ENCODE measurements at places on chromosomes 11 and 22. TPM values are rescaled to one million over a fixed set of nuclear protein-coding genes. Genes with fewer than 3 reads are reported as not detected.

- DNase-seq: no peak
Observed at GRCh38 chr11:127252321-127252720, 251.8 kb upstream of the KIRREL3 start.

- no peak for DNase-seq
Observed at GRCh38 chr22:41647771-41648170, 26.7 kb downstream of the XRCC6 start.

DNA sequence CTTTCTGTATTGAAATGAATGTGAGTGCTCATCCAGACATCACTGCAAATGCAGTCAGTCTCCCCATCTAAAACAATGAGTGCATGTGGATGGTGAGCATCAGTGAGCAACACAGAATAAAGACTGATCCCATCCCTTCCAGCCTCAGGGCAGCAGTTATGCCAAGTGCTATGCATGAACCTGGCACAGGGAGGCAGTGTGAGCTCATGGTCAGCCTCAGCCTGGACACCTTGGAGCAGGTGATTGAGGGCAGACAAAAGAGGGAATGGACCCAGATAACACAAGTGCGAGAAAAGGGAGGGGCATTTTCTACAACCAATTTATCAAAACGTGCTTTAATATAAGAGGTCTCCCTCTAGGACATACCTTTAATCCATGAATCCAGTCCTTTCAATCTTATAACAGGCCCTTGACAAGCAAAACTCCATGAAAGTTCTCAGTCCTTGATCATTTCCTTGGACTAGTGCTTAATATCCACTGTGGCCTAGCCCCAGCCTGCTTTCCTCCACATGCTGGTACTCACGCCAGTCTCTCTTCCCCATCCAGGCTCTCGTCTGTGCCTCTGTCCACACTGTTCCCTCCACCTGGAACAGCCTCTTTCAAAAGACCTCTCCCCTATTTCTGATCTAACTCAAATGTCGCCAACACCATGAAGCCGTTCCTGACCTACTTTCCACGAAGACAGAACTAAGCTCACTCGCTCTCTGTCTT is 50.5 kb upstream of the LRRC55 start:
- DNase-seq: peak; percentile 29

GRCh38 chr11:75894036-75894585 is 79.1 kb downstream of the UVRAG start:
- DNase-seq: no peak

- no peak for DNase-seq
Observed at GRCh38 chr22:42155053-42155543, 24.5 kb upstream of the CYP2D6 start.

- no peak for DNase-seq
Observed at GRCh38 chr11:31141789-31142188, 227.8 kb downstream of the DCDC1 start.

DNA sequence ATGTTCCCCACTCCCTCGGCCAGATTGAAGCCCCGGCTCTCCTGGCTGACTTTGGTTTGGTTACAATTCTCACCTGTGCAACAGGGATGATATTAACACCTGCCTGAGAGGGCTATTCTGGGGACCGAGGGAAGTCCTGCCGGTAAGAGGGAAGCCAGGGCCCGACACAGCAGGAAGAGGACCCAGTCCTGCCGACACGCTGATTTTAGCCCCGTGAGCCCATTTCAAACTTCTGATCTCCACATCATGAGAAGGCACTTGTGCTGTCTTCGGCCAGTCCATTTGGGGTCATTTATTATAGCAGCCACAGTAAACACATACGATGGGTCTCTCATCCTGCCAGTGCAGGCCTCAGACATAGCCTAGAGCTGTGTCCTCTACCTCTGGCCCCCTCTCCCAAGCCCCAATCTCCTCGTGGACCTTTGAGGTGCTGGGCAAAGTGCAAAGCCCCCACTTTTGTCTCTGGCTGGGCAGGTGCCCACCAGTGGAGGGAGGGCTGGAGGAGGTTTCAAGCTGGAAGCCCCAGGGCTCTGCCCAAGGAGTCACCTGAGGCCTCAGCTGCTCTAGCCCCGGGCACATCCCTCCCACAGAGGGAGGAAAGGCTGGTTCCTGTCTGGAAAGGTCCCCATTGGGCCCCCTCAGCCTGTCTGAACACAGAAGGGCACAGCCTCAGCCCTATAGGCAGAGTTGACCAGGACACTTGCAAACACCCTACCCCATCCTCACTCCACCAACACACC is 59.1 kb upstream of the FGF3 start:
- no peak for DNase-seq

GRCh38 chr22:49417326-49417725 is 410.3 kb downstream of the BRD1 start:
- DNase-seq: no peak

- peak; percentile 58 for DNase-seq
Observed at GRCh38 chr22:25942856-25943411, 200.9 kb downstream of the MYO18B start.

DNA sequence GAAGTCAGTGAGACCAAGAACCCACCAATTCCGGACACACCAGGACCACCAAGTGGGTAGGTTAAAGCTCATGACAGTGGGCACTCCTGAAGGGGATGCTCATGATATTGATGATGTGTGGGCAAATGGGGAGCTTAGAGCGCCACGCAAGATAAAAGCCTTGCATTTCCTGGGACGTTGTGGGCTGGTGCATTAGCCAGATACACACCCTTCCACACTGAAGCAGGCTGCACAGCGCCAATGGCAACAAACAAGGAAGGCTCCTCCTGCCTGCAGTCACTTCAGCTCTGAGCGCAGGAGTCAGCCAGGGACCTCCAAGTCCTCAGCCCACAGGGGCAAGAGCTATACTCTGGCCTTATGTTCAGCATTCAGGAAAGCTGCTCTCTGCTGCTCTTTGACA is 20.6 kb downstream of the TMEM218 start:
- DNase-seq: no peak

- DNase-seq: no peak
Observed at GRCh38 chr22:47178339-47178738, 415.9 kb downstream of the TBC1D22A start.

GRCh38 chr22:39738746-39739145 is 154.8 kb downstream of the ENTHD1 start:
- no peak for DNase-seq

GRCh38 chr22:32676191-32676590 is 125.3 kb upstream of the TIMP3 start:
- DNase-seq: no peak

GRCh38 chr11:49432242-49432848 is 223.9 kb upstream of the FOLH1 start:
- DNase-seq: no peak

GRCh38 chr11:102186551-102187191 is 76.4 kb downstream of the YAP1 start:
- no peak for DNase-seq

Gene DDIAS
- 1.5 TPM for total RNA-seq

Gene C11orf52
- 2.5 TPM for total RNA-seq

Gene ASRGL1
- total RNA-seq: 3.2 TPM

Gene PRG3
- not detected for total RNA-seq

Gene TNNT3
- 58.9 TPM for total RNA-seq

Gene PHOX2A
- total RNA-seq: not detected
